Fibroblast of lung (primary cell): ENCODE measurements at places on chromosomes 12 and 14. TPM values are rescaled to one million over a fixed set of nuclear protein-coding genes. Genes with fewer than 3 reads are reported as not detected.

DNA sequence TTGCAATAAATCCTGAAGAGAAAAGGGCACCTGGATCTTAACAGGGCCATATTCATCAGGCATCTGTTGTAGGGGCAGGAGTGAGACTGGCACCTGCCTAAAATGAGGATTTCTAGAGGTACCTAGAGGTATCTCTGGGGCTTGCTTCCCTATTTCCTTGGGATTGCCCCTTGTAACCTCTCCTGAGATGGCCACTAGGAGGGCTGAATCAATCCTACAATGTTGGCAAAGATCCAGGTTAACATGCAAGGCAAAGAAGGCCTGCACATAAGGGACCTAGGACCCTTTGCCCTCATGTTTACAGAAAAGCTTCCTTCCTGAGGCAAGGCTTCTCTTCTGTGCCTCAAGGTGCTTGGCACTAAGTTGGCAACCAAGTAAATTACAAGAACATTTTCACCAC is 25.8 kb upstream of the CLEC4E start:
- no peak for DNase-seq

- no peak for DNase-seq
Measured at GRCh38 chr12:52184813-52185212, 7.0 kb downstream of the KRT80 start.

DNA sequence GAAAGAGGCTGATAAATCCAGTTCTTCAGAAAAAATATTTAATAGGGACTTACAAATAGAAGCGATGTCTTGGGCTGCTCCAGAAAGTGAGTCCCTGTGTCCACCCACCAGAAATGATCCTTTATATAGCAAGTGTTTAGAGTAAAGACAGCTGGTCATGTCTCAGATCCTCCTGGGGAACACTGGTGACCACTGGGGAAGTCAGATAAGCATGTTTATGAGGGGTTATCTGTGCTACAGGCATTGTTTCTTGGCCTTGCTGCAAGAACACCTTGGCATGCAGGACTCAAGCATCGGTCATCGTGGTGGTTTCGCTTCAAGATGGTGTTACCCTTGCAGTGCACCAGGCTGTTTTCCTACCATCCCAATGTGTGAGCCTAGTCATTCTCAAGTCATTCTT is 27.2 kb downstream of the CPM start:
- no peak for DNase-seq

- no peak for DNase-seq
Measured at GRCh38 chr14:74735125-74735524, 22.2 kb downstream of the FCF1 start.

Gene GPRC5D
- not detected in 2 replicates for total RNA-seq

Gene KCNMB4
- 0.33 and 0.51 TPM in 2 replicates for total RNA-seq
